ENCODE measurements at places on chromosomes 4 and X. TPM values are rescaled to one million over a fixed set of nuclear protein-coding genes. Genes with fewer than 3 reads are reported as not detected.
A peak's percentile ranks its signal among the peaks of the same experiment; 100 is the strongest.

The STK26 gene
- 57.9 TPM for total RNA-seq

The SH2D1A gene
- total RNA-seq, result 40.7 TPM

- no peak for DNase-seq
Observed at GRCh38 chr4:99652596-99653436, 4.8 kb downstream of the C4orf54 start.

- DNase-seq, result peak; percentile 47
Observed at GRCh38 chrX:54495814-54496516, at the start of gene FGD1. FGD1 (minus strand) TSS chrX:54496234; CDS start chrX:54495432, 802 bp downstream.

- DNase-seq, result no peak
Observed at GRCh38 chr4:128462103-128462783, 174.6 kb upstream of the PGRMC2 start.

The STOX2 gene
- total RNA-seq, result 0.19 TPM

DNA sequence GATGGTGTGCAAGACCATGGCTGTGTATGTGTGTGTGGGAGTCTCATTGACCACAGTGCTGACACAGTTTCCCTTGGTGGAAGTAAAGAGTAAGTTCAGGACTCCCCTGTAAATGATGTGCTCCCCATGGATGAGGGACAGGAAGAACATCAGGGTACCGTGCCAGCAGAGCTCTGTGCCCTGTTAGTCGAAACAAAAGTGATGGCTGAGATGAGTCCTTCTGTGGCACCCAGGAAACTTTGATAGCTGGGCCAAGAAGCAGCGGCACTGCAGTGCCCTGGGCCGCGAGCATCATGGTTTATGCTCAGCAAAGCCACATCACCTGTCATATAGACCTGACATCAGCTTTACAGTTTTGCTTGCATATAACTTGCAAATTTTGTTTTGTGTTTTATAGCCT is 61.4 kb upstream of the CLDN34 start:
- no peak for DNase-seq

DNA sequence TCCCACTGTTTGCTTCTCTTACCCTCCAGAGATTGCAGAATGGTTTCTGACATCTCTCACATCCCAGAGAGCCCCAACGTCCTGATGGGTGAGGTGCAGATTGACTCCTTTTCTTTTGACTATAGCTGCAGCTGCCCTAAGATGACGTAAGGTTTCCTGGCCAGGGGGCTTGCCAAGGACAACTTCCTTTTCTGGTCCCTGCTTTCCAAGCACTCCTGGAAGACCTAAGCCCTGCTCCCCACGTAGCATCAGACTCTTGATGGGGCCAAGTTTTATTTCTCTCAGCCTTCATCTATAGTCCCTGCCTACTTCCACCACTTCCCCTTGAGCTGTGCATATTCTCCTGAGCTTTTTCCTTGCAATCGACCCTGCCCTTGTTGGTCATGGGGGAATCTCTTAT is 497.7 kb downstream of the IDS start:
- no peak for DNase-seq

- peak; percentile 76 for DNase-seq
Observed at GRCh38 chrX:53317365-53318069, 36.1 kb upstream of the IQSEC2 start.

- no peak for DNase-seq
Observed at GRCh38 chr4:4423706-4424498, 37.0 kb downstream of the NSG1 start.

The MAGEA2 gene
- total RNA-seq, result not detected

The DCLK2 gene
- total RNA-seq, result 0.12 TPM

- no peak for DNase-seq
Observed at GRCh38 chrX:6095469-6095868, 133.2 kb downstream of the NLGN4X start.

- DNase-seq, result no peak
Observed at GRCh38 chr4:6114181-6114580, 86.2 kb downstream of the JAKMIP1 start.

DNA sequence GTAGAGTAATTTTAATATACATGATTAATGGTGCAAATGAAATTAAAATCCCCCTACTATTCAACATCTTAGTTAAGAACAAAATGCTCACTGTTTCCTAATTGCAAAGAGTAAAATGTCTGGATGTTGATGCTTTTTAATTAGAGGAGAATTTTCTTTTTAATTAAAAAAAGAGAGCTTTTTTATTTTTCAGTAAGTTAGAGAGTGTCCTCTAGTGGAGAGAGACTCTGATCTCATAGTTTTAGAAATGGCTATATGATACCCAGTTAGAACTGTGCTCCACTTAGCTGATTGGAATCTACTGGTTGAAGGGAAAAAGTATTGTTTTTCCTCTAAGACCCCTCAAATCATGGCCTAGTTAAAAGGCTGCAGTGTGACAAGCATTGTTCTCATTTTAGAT is 312.0 kb upstream of the MAGEB2 start:
- no peak for DNase-seq

- DNase-seq, result no peak
Observed at GRCh38 chr4:111031596-111031995, 408.7 kb upstream of the PITX2 start.

The TMSB15A gene
- total RNA-seq, result 0.62 TPM

- no peak for DNase-seq
Observed at GRCh38 chr4:95267081-95267480, 281.7 kb downstream of the UNC5C start.

GRCh38 chr4:8039290-8039689 is 99.6 kb upstream of the AFAP1 start:
- no peak for DNase-seq

DNA sequence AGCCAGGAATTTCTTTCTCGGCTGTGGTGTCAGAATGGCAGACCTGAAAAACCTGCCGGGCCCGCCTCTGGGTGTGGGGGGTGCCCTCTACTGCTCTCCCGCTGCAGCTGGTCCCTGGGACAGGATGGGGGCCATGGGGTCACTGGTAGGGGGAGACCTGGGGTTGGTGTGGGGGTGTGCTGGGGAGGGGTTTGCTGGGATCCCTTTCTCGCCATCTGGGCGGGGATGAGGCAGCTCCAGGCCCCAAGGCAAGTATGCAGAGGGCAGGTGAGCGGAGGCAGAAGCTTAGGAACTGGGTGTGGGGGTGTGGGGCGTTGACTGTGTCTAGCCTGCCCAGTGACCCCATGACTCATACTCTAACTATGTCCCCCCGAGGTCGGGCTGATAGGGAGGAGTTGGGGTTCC is 884 bp downstream of the CCDC120 start:
- no peak for DNase-seq

DNA sequence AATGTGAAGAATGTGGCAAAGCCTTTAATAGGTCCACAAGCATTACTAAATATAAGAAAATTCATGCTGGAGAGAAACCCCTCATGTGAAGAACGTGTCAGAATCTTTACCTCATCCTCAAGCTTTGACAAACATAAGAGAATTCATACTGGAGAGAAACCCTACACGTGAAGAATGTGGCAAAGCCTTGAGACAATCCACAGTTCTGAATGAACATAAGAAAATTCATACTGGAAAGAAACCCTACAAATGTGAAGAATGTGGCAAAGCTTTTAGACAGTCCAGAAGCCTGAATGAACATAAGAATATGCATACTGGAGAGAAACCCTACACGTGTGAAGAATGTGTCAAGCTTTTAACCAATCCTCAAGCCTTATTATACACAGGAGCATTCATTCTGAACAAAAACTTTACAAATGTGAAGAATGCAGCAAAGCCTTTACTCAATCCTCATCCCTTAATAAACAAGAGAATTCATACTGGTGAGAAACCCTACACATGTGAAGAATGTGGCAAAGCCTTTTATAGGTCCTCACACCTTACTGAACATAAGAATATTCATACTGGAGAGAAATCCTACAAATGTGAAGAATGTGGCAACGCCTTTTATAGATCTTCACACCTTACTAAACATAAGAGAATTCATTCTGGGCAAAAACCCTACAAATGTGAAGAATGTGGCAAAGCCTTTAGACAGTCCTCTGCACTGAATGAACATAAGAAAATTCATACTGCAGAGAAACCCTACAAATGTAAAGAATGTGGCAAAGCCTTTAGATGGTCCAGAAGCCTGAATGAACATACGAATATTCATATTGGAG is 51.1 kb downstream of the ZNF732 start:
- no peak for DNase-seq

DNA sequence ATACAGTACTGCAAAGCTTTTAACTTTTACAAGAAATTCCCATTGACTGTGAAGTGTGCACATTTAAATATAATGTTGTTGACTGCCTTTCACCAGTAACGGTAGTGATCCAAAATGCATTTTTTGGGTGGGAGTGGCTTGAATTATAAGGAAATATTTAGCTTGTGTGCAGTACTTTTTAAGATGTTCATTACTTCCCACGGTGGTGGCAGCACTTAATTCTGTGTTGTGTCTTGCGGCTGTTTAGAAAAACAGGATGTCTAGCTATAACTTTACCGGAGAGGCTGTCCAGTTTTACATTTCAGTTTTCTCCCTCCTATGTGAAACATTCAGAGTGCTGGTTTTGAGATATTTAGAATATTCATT is 1.7 kb downstream of the TMEM131L start:
- no peak for DNase-seq

The PLP1 gene
- total RNA-seq, result not detected

The NRK gene
- total RNA-seq, result not detected

DNA sequence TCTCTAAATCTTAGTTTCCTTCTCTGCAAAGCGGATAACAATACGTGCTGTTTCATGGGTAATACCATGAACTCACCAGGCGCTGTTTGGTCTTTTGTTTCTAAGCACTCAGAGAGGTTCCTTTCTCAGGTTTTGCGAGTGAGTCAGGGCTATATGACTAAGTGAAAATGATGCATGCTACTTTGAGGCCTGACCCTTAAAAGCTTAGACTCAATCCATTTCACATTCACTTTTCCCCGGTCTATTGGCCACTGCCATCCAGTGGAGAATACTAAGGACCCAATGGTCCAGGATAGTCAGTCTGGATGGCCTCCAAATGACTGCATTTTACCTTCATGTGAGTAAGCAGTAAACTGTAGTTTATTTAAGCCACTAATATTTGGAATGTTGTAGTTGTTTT is 400.8 kb upstream of the SLIT2 start:
- DNase-seq, result no peak

The SH3RF1 gene
- total RNA-seq, result 0.63 TPM

DNA sequence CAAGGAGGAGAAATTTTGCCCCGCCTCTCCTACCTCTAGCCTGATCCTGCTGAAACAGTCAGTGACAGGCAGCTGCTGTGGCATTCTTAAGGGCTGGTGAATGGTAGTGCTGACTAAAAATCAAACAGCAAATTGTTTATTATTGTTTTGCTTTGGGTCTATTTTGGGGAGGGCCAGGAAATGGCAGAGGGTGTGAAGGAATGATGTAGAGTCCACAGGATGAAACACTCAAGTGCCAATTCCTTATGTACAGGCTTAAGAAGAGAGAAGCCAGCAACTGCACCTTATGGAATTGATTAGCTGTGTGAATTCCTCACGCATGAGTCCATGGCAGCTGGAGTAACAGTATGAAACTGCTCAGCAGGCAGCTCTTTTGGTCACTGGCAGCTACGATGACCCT is 39.7 kb downstream of the VEGFC start:
- no peak for DNase-seq

The MFAP3L gene
- 1.7 TPM for total RNA-seq

- no peak for DNase-seq
Observed at GRCh38 chr4:127747883-127748282, 17.7 kb downstream of the SLC25A31 start.

- DNase-seq, result peak; percentile 20
Observed at GRCh38 chr4:94621491-94622080, 136.2 kb upstream of the BMPR1B start.

DNA sequence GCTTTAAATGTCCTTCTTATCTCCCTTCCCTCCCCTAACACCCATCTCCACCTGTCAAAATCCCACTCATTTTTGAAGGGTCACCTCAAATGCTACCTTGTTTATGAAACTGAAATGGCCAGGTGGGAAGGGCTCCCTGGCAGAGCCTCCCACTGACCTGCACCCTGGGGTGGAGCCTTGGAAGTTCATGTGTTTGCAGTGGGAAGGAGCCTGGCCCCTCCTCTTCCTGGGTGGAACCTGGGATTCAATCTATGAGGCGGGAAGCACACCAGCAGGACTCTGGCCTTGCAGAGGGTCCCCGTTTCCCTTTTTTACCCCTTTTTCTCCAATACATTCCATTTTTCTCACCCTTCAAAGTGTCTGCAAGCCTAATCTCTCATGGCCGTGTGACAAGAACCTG is 197.4 kb downstream of the ENOX2 start:
- DNase-seq, result no peak

The DGKK gene
- not detected for total RNA-seq

GRCh38 chr4:43547561-43547960 is 655.0 kb downstream of the GRXCR1 start:
- DNase-seq, result no peak

GRCh38 chr4:184968366-184968765 is 49.9 kb upstream of the HELT start:
- DNase-seq, result no peak

DNA sequence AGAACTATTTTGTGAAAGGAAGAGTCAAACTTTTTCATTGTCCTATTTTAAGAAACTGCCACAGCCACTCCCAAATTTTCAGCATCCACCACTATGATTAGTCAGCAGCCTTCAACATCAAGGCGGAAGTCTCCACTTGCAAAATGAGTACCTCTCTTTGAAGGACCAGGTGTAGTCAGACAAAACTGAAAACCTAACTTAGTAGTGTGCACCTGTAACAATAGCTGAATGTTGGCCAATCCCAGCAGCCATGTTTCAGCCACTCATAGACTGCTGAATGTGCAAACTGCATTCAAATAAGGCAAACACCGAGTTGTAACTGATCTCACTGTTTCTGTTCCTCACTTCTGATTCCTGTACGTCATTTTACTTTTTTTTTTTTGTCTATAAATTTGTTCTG is 341.1 kb downstream of the IL15 start:
- DNase-seq, result no peak

DNA sequence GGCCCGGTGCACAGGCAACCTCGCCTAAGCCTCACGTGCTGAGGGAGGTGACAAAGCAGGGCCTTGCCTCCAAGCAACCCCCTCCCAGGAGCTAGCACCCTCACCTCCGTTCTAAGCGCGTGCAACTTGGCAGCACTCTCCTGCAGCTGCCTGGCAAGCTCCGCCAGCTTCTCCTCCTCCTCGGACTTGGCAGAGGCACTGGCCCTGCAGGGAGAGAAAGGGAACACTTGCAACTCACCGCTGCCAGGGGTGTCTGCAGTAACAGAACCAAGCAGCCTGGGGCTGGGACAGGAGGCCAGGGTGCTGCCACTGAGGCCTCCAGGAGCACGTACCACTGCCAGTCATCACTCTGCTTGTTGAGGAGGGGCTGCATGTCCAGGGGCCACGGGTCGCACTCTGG is 10.3 kb upstream of the TREX2 start:
- DNase-seq, result no peak

The TRIM2 gene
- total RNA-seq, result 1.4 TPM

- peak; percentile 63 for DNase-seq
Observed at GRCh38 chr4:169009286-169010124, 550 bp downstream of the CBR4 start.

DNA sequence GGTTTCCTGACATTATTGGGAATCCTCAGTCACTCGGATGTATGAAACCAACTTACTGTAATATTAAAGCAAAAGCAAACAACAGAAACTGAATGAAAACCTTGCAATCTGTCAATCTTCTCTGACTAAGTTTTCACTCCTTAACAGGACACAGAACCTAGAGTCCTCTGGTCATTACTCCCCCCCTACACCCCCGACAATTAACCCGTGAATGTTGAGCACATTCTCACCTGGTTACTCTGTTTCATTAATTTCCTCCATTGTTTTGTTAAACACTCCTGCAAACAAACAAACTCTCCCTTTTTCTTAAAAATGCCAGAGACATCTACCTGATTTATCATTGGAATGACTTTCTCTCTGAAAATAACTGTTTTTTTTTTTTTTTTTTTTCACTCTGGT is 469.0 kb upstream of the PRKX start:
- DNase-seq, result no peak

GRCh38 chr4:54625391-54625790 is 32.4 kb upstream of the KIT start:
- DNase-seq, result no peak
